ENCODE measurements at places on chromosomes 2 and 18.

GRCh38 chr2:23656597-23656973 is 270.3 kb downstream of the ATAD2B start:
- DNase-seq, result no peak

- peak; percentile 8 for DNase-seq
Measured at GRCh38 chr2:221420245-221420644, 151.9 kb downstream of the EPHA4 start.

- DNase-seq, result no peak
Measured at GRCh38 chr2:158184001-158184400, 82.3 kb downstream of the UPP2 start.

DNA sequence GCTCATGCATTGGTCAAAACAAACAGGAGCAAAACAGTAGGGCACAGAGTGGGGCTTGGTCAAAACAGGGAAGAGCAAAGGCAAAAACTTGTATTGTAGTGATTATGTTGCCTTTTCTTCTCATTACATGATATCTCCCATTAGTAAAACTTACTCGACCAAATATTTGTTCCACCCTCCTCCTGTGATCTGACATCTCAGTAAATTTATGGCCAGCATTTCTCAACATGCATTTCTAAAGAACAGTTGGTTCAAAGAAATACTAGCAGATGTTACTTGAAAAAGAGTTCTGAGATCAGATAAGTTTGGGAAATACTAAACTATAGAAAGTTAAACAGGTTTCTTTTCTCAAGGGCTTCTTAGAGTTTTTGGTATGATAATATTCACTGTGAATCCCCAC is 423.1 kb downstream of the FIGN start:
- DNase-seq, result no peak

DNA sequence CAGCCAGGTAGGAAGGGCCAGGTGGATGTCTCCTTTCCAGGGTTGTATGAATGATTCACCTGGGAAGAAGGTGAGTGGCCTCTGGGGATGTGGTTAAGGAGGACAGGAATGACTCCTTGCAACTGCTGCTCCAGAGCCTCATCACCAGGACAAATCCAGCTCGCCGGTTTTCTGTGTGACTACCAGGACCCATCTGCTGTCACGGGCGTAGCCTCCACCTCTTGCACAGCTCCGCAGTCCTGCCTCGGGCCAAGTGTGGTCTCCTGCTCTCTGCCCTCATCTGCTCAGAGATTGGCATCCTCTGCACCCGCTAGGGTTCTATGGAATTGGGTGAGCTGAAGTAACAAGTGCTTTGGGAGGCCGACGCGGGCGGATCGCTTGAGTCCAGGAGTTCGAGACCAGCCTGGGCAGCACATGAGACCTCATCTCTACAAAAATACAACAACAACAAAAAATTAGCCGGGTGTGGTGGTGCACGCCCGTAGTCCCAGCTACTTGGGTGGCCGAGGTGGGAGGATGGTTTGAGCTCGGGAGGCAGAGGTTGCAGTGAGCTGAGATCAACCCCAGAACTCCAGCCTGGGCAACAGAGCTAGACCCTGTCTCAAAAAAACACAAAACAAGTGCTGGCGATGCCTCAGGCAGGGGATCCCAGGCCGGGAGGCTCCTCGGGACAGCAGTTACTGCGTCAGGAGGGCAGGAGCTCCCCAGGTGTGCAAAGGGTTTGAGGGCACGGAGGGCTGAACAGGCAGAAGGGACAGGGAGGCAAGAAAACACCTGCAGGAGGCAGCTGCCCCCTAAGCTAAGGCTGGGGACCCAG is 831 bp upstream of the D2HGDH start:
- no peak for DNase-seq

DNA sequence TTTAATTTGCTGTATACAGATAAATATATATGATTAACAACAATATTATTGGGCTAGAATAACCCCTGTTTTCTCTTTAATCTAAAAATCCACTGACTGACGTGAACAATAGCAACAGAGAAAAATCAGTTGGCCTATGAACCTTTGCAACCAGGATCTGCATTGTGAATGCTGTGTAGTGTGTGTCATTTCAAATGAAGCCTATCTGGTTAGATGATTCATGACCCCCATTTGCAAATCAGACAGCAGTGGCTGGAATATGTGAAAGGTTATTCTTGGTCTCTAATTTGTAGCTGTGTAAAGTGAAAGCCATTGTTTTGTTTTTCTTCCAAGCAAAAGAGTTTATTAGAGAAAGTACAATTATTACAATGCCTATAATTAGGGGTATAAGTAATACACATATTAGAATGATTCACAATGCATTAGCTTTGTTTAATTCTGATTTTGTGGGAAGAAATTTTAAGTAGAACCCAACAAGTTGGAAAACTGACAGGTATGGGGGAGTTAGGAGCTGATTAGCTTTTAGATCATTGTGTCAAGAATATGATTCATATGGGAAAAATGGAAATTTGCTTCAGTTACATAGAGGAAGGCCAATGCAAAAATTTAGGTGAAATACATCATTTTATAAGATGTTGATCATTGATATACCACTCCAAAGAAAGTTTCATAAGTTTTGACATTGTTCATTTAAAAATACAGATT is 1362.2 kb upstream of the TMEFF2 start:
- DNase-seq, result no peak

DNA sequence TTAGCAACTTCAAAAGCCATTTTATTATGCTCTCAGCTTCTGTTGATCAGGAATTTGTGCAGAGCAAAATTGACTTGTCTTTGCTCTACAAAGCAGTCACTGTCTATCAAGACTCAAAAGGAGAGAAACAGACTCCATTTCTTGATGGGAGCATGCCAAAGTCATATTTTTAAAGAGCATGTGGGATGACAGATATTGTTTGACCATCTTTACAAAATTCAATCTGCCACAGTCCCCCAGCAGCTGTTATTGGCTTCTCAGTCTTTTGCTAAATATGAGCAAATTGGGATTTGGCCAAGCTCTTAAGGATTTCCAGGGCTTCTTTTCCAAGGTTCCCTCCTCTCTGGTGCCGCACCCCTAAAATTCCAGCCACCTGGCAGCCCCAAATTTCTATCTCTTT is 67.9 kb downstream of the TEX51 start:
- no peak for DNase-seq

GRCh38 chr2:231614559-231615057 is 21.9 kb downstream of the TEX44 start:
- no peak for DNase-seq
